Activated CD8-positive, alpha-beta memory T cell treated with anti-CD3 and anti-CD28 coated beads for 36 hours (primary cell): ENCODE measurements at places on chromosomes 4 and X. TPM values are rescaled to one million over a fixed set of nuclear protein-coding genes. Genes with fewer than 3 reads are reported as not detected.

The ADH1A gene
- not detected for total RNA-seq

The MAGEA4 gene
- total RNA-seq, result not detected

The LETM1 gene
- 88.8 TPM for total RNA-seq

The CLRN2 gene
- not detected for total RNA-seq

The ADAMTS3 gene
- total RNA-seq, result 0.02 TPM

The ERVMER34-1 gene
- total RNA-seq, result 0.13 TPM

The TRIML2 gene
- not detected for total RNA-seq

The CCSER1 gene
- total RNA-seq, result not detected

The KLF8 gene
- 1.0 TPM for total RNA-seq
